Cerebellum (tissue), 4 donors: ENCODE measurements at places on chromosomes 3 and 15. TPM values are rescaled to one million over a fixed set of nuclear protein-coding genes. Genes with fewer than 3 reads are reported as not detected.

DNA sequence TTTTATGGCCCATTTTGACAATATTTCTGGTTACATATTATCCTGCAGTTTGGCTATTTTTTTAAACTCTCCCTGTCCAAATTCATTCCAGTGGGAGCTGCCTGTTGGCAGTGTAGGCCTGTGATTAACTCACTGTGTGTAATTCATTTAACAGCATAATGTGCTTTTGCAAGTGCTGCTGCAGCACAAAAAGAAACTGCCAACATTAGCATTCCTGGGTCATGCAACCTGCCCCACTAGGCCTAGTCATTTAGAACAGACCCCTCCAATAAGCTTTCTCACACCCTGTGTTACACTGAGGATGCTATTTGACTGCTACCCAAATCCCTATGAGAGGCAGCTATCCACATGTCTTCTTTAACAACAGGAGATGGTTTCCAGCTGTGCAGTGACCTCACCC is 251.2 kb upstream of the UBE2E2 start:
- peak; percentile 6 for DNase-seq

The THSD4 gene
- 4.6 TPM for total RNA-seq

- DNase-seq = no peak
Measured at GRCh38 chr3:194244167-194244566, 107.0 kb downstream of the CPN2 start.

- no peak for DNase-seq
Measured at GRCh38 chr15:44068347-44068746, 126.7 kb downstream of the FRMD5 start.

DNA sequence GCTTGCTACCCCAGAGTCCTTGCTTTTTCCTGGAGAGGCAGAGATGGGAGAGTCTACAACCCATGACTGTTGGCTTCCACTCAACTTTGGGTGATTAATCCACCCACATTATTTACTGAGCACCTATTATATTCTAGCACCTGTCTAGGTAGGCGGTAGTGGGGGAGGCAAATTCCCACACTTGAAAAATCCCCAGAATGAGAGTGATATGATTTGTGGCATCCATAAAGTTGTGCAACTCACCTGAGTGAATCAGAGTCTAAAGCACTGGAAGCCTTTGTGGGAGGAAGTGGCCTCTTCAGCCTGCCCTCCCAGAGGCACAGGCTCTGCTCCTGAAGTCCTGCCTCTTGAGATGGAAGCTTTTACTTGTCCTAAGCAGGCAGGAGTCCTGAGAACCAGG is 40.4 kb upstream of the CTNNB1 start:
- DNase-seq = no peak

GRCh38 chr3:25000971-25001591 is 427.0 kb upstream of the RARB start:
- no peak for DNase-seq

The IL17RD gene
- total RNA-seq = 29.3 TPM

DNA sequence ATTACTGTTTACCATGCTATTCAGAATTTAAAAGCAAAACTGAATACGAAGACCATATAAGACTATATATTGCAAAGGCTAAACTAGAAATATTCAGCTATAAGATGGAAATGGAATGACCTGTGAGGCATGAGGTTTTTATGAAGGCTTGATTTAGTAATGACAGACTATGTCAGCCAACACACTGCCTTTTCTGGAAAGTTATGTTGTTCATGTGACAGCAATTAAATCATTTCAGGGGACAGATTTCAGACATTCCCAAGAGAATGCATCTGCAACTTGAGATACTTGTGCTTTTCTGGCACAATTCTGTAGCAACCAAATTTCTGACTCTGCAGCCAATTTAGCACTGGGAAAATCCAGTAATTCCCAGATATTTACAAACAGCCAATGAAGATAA is 8.6 kb upstream of the GATM start:
- DNase-seq = no peak

- no peak for DNase-seq
Measured at GRCh38 chr3:42975456-42975855, 3.7 kb upstream of the GASK1A start.

DNA sequence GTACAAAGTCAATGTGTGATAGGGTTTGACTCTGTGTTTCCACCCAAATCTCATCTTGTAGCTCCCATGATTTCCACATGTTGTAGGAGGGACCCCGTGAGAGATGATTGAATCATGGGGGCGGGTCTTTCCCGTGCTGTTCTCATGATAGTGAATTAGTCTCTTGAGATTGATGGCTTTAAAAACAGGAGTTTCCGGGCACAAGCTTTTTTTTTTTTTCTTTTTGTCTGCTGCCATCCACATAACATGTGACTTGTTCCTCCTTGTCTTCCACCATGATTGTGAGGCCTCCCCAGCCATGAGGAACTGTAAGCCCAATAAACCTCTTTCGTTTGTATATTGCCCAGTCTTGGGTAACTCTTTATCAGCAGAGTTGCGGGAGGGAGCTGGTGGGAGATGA is 259.6 kb downstream of the TUSC7 start:
- DNase-seq = no peak

The SOX2 gene
- 59.1 TPM for total RNA-seq

The MUSTN1 gene
- total RNA-seq = 0.82 TPM

DNA sequence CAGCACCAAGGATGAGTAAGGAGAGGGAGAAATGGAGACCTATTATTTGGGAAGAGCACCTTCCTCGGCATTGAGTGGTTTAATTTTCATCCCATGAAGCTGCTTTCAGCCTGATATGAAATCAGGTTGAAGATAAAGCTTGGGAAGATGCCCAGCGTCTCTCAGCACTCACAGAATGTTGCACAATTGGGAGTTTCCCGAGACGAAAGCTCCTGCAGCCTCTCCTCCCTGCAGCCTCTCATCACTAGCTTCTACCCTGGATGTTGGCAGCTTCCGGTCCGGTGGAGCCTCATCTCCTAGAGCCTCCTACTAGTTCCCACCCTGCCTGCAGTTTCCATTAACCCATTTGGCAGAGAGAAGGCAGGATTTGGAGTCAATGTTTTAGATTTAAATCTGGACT is 40.3 kb downstream of the EDEM1 start:
- DNase-seq = no peak

GRCh38 chr15:63363292-63363691 is 18.4 kb downstream of the CA12 start:
- no peak for DNase-seq

The CPN2 gene
- not detected for total RNA-seq

The SLC2A2 gene
- not detected for total RNA-seq

DNA sequence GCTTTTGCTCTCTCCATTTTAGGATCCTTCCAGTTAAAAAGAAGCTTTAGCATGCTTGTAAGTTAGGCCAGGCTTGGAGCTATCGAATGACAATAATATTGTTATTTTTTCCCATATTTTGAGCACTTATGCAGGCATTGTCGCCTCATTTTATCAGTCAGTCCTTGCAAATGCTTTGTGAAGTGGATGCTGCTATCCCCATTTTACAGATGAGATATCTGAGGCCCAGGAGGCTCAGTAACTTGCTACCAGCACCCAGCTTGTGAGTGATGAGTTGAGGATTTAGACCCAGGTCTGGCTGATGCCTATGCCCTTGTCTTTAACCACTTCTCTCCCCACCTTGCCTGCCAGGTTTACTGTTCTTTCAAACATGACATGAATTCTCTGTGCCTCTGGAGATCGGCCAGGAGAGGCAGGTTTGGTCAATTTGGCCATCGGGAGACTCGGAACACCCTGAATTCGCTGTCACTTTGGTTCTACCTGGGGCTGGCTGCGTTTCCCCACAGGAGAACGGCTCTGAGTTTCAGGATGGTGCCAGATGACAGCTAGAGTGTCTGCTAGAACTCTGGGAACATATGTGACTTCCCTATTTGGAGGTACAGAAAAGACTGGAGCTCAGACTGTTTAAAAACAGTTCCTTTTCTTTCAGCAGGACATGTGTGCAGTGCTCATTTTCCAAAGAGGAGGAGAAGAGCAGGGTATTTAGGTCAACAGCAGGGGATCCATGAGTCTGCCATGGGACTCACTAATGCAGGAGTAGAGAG is 25.5 kb upstream of the ZNF710 start:
- peak; percentile 27 for DNase-seq

The AP3B2 gene
- total RNA-seq = 49.5 TPM

DNA sequence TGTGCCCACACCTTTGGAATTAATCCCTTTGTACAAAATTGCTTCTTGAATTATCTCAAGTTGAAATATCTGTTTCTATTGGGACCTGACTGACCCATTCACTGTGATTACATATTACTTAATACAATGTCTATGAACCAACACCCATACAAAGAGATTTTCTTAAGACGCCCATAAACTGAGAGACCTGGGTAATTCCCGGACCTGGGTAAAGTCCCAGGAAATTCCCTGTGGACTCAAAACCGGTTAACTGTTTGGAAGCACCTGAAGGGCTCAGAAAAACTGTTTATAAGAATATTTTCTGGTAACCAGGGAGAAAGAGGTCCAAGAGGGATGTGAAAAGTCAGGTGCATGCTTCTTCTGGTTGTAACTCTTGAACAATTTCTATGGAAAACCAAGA is 314.0 kb upstream of the WNT5A start:
- no peak for DNase-seq

DNA sequence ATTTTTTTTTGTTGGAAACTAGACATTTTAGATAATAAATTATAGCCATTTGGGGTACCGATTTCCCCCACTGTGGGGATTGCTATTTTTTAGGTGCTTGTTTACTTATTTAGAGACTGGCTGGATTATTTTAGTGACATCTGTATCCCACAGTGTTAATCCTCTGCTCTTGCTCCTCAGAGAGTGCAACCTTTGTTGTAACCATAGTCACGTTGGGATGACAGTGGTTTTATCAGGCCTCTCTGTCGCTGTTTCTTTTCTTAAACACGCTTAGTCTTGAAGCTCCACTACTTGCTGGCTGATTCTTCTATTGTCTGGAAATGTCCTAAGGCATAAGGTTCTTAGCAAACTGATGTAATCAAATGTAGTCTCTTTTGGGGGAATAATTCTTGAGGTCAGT is 451.6 kb upstream of the SEMA6D start:
- no peak for DNase-seq

- no peak for DNase-seq
Measured at GRCh38 chr15:40486066-40486770, 15.4 kb downstream of the CHST14 start.

- DNase-seq = no peak
Measured at GRCh38 chr3:133965013-133965570, 64.6 kb downstream of the SLCO2A1 start.

DNA sequence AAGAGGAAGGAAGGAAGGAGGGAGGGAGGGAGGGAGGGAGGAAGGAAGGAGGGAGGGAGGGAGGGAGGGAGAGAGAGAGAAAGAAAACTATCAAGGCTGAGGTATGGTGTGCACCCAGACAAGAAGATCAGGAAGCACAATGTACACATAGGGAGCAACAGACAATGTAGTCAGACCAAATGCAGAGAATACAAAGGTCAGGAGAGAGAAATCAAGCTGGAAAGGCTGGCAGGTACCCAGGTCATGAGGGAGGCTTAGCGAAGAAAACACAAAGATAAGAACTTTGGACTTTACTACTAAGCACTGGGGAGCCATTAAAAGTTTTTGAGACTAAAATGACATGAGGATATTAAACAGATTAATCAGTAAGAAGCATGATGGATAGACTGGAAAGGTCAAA is 176.0 kb upstream of the TMCO5A start:
- no peak for DNase-seq

GRCh38 chr3:63508305-63508704 is 144.2 kb upstream of the SNTN start:
- DNase-seq = no peak

The STAB1 gene
- 19.8 TPM for total RNA-seq

GRCh38 chr3:48918388-48919214 is at the start of gene ARIH2:
Gene ARIH2, plus strand, starts transcription at chr3:48918842. Its CDS starts 8,717 bp downstream, at chr3:48927559.
- peak; percentile 98 for DNase-seq

The GRK7 gene
- 0.09 TPM for total RNA-seq

DNA sequence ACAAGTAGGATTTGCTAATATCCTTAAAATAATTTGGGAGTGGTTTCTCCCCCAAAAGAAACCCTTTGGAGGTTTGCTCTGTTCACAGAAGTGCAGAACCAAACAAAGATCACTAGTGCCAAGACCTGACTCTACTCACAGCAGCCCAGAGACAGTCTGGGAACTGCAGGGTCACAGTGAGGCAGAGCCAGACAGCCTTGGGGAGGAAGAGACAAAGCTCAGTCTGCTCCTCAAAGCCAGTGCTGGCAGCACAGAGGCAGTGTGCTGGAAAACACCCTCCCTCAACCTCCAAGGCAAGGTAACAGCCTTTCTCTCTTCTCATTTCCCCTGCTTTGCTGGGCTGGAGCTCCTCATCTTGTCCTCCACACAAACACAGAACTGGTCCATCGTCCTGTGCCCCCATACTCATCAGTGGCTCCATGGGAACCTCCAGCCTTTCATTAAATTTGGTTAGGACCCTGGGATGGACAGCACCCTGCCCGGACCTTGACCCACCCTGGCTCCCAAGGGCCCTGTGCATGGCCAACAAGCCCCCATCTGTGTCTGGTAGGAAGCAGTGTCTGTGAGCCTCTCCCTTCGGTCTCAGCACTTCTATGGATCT is 12.6 kb downstream of the RAB6B start:
- DNase-seq = no peak

The SCAANT1 gene
- total RNA-seq = not detected

The CLRN1 gene
- total RNA-seq = not detected

GRCh38 chr3:47161983-47162696 is 1.8 kb downstream of the SETD2 start:
- no peak for DNase-seq

GRCh38 chr15:35557544-35557943 is 11.6 kb upstream of the DPH6 start:
- no peak for DNase-seq

- DNase-seq = peak; percentile 47
Measured at GRCh38 chr15:52078876-52079700, 33.5 kb downstream of the BCL2L10 start.

- DNase-seq = no peak
Measured at GRCh38 chr3:136685882-136686281, 66.3 kb downstream of the STAG1 start.

DNA sequence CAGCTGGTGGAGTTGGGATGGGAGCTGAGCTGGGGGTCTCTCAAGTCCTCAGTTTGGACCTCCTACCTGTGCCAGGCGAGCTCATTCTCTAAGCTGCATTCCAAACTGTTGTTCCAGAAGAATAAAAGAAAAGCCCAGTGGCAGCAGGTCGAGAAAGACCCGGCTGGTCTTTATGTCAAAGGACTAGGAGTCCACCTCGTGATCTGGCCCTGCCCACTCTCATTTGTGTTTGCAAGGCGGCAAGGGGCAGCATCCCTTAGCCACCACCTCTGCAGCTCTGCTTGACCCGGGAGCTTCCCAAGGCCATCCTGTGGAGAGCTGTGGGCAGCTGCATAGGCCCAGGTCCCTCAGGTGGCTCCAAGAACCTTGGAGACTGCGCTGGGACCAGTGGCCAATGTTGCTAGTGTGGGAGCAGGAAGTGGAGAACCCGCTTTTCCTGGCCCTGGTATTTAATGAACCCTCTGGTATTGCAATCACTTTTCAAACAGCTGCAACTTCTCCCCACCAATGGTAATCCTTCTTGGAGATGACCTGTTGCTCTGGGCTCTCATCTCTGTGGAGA is 30.9 kb downstream of the KY start:
- no peak for DNase-seq
